ENCODE measurements at places on chromosomes 5 and 9.

GRCh38 chr5:141373673-141374317, at the start of gene PCDHGA6:
TSS of gene PCDHGA6 (plus strand) at chr5:141373891. CDS start at chr5:141374084, 193 bp downstream.
- DNase-seq, result no peak

GRCh38 chr9:123562844-123563346, 206.9 kb downstream of the CRB2 start:
- no peak for DNase-seq

DNA sequence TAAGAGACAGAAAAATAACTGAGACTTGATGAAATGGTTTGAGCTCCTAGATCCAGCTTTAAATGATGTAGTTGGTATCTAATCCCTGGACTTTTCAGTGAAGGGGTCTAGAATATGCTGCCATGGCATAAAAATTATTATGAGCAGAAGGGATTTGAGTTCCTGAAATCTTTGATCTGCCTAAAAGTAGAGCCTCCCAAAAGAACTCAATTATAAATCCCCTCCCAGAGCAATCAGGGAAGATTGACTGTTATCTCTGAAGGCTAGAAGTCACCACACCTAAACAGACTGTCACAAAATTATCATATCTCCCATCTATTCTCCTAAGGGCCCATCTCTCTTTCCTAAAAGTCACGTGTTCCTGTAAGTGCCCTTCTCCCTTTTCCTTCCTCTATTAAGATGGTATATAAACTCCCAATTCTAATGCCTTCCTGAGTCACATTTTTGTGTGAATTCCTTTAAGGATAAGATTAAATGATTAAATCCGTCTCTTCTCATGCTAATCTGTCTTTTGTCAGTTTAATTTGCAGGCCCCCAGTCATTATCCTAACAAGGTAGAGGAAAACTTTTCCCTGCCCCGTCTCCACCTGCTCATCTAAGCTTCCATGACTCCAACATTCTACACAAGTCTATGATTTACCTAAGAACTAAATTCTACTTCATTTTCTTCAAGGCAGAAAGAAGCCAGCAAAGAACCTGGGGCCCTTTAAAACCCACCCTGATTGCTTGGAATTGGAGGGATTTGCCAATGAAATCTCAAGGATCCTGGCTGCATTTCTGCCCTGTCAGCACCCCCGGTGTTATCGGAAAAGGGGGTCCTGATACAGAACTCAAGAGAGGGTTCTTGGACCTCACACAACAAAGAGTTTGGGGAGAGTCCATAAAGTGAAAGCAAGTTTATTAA, 47.1 kb upstream of the PWWP2A start:
- DNase-seq, result no peak

GRCh38 chr5:150946351-150946905, 41.6 kb upstream of the ZNF300 start:
- no peak for DNase-seq

DNA sequence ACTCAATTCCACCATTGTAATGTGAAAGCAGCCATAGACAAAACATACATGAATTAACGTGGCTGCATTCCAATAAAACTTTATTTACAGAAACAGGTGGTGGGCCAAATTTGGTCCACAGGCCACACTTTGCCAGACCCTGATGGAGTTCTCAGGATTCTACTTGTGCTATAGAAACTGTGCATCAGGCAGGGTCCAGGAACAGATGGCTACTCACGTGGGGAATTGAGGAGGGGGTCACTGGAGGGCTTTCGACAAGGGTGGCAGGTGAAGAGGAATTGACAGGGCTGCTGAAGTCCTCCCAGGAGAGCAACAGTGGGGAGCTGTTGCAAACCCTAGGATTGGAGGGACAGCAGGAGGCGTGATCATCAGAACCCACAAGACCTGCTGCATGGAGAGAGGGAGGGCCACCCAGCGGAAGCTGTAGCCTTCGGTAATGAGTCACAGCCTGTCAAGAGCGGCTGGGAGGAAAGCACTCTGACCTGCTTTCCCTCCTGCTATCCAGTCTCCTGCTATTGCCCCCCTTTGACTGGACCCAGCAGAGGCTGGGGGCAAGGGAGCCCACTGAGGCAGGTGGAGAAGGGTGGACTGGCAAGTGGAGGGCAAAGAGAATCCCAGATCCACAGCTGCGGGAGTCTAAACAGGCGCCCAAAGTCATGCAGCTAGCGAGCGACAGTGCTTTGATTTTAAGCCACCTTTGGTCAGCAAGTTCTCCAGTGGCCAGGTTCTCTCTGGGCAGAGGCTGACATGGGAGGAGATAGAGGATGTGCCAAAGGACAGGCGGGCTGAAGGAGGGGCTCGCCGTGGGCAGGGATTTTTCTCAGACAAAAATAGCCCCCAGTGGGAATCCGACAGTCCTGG, 138.3 kb upstream of the SMIM23 start:
- DNase-seq, result no peak

- no peak for DNase-seq
Measured at GRCh38 chr9:81321551-81321950, 367.8 kb downstream of the TLE1 start.

DNA sequence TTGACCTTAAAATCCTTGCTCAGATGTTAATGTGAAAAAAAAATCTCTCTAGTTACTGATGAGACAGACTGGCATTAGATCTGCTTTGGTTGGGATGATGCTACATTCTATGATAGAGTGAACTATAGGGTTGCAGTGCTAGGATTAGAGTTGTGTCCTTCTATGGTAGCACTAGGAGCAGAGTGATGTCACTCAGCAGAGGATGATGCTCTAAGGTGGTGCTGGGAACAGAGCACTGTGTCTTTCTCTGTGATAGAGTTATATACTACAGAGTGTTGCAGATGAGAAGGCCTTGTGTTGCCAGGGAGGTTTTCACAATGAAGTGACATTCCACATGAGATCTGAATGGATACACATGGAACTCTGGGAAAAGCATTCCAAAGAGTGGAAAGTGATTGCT, 462.3 kb downstream of the CDH12 start:
- no peak for DNase-seq

GRCh38 chr5:84682531-84682930, 297.9 kb upstream of the EDIL3 start:
- DNase-seq, result no peak

DNA sequence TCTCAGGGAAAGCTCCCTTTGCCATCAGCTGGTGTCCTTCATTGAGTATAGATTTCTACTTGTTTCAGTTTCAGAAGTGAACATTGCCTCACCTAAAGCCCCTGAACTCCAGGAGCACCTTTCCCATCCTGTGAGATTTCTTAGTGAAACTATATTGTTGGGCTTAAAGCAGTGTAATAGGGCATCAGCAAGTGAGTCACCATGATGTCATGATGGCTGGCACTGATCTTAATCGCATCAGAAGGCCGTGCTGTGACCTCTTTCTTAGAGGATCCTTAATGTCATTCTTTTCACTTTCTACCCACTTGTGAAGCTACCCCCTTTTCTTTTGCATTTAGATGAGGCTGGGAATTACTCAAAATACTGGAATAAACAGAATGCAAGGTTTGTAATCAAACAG, 401.3 kb downstream of the MTRR start:
- no peak for DNase-seq

DNA sequence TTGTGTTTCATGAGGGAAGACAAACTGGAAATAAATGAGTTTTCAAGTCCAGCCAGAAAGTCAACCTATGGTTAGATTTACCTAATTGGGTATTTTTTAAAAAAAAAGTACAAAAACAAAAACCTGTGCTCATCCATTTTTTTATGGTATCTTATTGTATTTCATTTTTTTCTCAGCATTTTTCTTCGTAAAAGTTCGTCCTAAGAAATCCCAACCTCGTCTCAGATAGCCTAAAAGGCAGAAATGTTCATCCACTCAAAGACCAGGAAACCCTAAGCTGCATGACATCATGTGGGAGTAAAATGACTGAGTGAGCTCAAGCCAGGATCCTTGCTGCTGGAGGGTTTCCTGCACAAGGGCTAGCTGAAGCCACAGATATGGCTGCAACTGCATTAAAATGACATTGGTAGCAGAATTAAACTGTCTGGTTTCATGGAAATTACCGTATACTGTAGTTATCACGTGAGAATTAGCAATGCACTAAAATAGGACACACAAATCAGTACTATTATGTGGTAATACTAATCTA, 70.4 kb downstream of the NFIB start:
- no peak for DNase-seq

DNA sequence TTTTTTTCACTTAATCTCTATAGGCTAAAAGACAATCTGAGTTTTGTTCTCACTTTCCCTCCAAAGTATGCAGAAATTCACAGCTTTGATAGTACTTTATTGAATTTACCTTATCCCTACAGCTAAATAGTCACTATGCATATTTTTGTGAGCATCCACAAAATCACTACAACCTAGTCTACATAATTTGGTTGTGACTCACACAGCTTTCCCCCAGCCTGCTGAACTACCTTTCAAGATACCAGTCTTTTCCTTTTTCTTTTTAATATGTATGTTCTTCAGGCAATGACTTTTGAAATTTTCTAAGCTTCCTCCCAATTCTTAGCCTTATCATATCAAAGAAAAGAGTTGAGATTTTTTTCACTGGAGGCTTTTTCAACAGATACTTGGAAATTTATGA, 347.3 kb upstream of the CDH6 start:
- no peak for DNase-seq

- DNase-seq, result no peak
Measured at GRCh38 chr9:19879062-19879461, 90.2 kb upstream of the SLC24A2 start.

DNA sequence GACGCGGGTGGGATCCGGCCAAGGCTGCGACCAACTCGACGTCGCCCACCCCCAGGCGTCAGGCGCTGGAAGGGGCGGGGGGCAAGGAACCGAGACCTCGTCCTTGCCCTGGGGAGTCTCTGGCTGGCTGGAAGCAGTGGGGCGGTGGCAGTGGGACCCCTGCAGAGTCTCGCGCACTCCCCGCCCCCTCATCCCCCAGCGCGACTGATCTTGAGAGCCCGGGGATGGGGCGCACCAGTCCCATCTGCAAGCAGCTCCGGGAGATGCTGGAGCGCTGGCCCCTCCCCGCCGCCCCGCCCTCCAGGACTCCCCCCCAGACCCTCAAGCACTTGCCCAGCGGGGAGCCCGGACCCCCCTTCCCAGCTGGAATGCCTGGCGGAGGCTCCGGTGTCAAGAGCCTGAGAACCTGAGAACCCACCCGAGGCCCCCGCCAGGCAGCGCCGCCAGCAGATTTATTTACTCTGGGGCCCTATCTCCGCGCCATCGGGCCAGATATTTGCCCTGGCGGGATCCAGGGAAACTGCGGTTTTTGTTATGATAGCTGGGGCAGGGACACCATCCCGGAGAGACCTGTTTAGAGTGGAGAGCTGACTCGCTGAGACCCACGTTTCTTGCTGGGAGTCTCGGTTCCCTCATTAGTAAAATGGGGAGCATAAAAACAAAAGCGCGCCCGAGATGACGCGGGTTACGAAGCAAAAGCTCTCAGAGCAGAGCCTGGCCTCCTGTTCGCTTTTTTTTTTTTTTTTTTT, 1.2 kb downstream of the PRRT1B start:
- DNase-seq, result no peak

DNA sequence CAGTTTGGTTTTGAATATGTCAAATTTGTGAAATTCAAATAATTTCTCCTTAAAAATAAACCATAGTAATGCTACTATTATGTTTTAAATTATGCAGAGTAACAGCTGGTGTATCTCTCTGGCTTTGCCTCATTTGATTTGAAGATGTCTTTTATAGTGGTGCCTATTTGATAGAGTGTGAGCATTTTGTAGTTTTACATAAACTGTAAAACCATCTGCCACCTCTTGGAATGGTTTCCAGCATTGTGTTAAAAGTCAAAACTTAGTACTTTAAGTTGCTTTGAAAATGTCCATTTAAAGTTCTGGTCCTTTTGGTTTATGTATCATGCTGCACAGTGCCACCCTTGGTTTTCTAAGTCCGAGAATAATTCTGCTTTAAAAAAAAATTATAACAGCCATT, 15.6 kb downstream of the PRDM6 start:
- no peak for DNase-seq

- DNase-seq, result no peak
Measured at GRCh38 chr5:170843870-170844269, 17.9 kb upstream of the RANBP17 start.

- no peak for DNase-seq
Measured at GRCh38 chr5:2985718-2986117, 234.2 kb upstream of the IRX2 start.

DNA sequence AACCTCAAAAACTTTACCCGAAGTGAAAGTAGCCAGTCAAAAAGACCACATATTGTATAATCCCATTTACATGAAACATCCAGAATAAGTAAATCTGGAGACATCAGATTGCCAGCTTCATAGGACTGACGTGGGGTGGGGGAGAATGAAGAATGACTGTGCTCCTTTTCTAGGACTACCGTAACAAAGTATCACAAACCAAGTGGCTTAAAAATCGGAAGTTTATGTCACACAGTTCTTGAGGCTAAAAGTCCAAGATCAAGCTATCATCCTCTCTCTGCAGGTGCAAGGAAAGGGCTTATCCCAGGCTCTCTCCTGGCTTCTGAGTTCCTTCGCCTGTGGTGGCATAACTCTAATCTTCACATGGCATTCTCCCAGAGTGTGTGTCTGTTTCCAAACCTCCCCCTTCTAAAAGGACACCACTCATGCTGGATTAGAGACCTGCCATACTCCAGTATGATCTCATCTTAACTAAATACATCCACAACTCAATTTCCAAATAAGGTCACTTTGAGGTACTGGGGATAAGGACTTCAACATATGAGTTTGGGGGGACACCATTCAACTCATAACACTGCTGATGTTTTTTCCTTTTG, 25.5 kb downstream of the ADAM19 start:
- no peak for DNase-seq

DNA sequence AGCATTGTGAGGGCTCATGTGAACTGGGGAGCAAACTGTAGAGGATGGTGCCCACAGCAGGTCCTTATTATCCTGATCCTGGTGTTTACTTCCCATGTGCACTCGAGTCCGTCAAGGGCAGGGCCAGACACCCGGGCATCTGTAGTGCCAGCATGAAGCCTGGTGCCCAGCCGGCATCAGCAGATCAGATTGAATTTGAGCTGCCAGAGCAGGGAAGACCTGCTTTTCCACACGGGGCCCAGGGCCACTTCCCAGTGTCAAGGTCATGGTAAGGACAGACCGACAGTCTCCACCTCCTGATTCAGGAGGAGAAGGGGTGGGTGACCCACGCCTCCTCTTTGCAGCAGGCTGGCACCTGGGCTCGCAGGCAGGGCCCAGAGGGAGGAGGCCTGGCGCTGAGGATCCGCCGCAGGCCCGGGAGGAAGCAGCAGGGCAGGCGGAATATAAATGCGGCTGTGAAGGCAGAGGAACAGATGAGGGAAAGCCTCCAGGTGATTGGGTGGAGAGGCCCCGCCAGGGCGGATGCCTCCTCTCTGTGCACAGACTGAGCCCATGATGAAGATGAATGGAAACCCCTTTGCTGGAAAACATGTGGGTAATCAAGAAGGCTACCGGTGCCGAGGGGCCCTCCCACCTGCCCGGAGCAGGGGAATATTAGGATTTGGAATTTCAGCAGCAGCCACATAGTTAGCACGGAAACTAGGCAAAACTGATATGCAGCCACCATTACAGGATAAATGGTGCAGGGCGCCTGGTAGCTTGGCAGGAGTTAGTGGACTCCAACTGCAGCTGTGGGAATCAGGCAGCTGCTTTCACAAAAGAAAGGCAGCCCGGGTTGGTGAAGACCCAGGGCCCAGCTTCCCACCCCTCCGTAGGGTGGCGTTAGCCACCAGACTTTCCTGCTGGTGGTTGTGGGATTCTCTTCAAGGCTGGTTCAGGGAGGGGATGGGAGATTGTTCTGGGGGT, 114.9 kb downstream of the GAPVD1 start:
- no peak for DNase-seq
